ENCODE measurements at places on chromosomes 1 and 21. TPM values are rescaled to one million over a fixed set of nuclear protein-coding genes. Genes with fewer than 3 reads are reported as not detected.
A peak's percentile ranks its signal among the peaks of the same experiment; 100 is the strongest.

DNA sequence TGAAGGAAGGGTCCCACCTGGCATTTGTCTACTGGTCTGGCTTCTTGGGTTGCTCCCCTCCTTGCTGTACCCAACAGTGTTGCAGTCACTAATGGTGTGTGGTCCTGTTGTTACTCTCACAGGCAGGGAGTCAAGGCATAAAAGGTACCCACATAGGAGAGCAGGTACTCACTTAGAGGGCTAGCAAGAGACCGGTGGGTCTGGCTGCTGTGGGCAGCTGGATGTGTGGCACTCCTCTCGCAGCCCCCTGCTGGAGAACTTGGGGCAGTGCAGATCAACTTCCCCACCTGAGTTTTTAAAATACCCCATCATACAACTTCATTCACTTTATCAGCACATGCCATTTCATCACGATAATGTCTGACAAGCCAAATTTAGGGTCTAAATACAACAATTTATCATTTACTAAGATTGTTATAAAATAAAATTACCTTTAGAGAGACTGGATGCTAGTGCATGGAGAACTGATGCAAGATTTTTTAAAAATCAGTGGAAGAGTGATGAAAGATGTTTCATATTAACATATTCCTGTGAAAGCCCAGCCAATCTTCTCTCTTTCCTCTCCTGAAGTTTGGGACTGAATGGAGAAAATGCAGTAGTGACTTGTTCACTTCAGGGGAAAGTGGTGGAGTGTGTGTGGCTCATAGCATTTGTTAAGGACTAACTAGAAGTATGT is 42.8 kb downstream of the ACP6 start:
- DNase-seq = no peak

GRCh38 chr1:226420897-226421296 is 13.0 kb upstream of the PARP1 start:
- DNase-seq = no peak

Gene ZSWIM5
- 8.3 TPM for polyA plus RNA-seq

DNA sequence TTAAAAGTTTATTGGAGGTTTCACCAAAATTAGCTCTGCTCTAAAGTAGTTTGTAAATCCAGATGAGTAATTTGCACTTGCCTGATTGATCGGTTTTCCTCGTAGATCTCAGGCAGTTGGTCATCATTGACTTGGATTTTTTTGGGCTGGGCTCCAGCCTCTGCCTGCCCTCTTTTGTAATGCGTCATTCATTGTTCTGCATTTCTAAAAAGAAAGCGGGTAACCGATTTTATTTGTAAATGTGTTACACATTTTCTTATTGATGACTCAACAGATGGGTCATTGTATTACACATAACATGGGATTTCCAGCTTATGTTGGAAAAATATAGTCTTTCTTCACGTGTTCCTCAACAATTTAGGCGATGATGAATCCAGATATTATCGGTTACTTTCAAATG is 5.5 kb downstream of the ETS2 start:
- no peak for DNase-seq

Gene CD1B
- polyA plus RNA-seq = not detected

DNA sequence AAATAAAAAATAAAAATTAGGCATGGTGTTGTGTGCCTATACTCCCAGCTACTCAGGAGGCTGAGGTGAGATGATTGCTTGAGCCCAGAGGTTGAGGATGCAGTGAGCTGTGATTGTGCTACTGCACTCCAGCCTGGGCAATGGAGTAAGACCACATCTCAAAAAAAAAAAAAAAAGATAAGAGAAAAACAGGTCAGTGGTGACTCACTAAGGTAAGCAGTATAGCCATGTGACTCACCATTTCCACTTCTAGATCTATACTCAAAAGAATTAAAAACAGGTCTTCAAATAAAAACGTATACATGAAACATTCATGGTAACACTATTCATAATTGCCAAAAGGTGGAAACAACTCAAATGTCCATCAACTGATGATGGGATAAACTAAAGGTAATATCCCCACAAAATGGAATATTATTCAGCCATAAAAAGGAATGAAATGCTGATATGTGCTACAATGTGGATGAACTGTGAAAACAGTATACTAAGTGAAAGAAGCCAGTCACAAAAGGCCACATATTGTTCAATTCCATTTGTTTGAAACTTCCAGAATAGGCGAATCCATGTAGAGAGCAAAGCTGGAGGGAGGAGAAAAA is 75.1 kb downstream of the ZNF281 start:
- no peak for DNase-seq

GRCh38 chr1:101820071-101820470 is 176.7 kb downstream of the OLFM3 start:
- DNase-seq = peak; percentile 61

DNA sequence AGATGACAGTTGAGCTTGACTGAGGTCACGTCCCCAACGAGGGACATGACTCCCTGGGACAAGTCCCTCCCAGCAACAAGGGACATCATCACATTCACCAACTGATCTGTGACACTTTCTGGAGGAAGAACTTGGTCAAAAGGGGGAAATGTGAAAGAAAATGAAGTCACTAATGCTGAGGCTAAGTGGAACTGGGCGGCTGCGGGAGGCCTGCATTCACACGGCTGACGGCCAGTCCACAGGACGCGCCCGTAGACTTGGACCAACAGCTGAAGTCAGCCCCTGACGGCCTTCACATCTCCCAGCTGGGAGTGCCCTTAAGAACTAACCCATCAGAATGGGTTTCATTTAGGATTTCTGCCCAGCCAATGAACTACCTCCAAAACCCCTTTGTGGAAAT is 26.6 kb downstream of the POFUT2 start:
- DNase-seq = no peak

- DNase-seq = no peak
Measured at GRCh38 chr1:22721122-22721873, 10.7 kb downstream of the EPHB2 start.

DNA sequence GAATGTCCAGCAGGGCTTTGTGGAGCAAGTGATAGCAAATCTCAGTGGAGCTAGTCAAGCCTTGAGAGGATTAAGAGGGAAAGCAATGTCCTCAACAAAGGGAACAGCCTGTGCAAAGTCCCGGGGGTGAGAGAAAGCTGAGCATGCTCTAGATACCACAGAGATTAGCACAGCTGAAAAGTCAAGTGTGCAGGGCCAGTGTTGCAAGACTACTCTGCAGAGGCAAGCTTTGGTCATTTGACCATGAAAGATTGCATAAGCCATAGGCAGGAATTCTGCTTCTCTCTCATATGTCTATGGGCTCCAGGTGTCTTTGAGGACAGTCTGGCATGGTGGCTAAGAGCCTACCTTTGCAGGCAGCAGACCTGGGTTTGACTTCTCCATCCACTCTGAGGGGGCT is 181.0 kb upstream of the JUN start:
- DNase-seq = no peak

- DNase-seq = no peak
Measured at GRCh38 chr21:46018615-46019014, 37.0 kb downstream of the COL6A1 start.

Gene ANKRD35
- 2.7 TPM for polyA plus RNA-seq

DNA sequence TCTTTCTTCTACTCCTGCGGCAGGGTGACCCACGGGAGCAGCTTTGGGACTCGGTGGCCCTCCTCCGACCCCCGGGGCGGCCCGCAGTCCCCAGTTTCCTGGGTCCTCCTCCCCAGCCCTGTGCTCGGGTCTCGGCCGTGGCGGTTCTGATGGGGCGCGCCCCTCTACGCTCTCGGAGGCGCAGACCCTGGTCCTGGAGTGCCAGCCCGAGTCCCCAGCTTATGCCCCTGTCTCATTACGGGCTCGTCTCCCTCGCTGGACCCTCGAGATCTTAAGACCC is 430 bp downstream of the BTG2 start:
- no peak for DNase-seq

- DNase-seq = no peak
Measured at GRCh38 chr1:57066980-57067610, 101.3 kb upstream of the C8B start.

GRCh38 chr1:53392460-53392859 is 64.6 kb upstream of the LRP8 start:
- no peak for DNase-seq

DNA sequence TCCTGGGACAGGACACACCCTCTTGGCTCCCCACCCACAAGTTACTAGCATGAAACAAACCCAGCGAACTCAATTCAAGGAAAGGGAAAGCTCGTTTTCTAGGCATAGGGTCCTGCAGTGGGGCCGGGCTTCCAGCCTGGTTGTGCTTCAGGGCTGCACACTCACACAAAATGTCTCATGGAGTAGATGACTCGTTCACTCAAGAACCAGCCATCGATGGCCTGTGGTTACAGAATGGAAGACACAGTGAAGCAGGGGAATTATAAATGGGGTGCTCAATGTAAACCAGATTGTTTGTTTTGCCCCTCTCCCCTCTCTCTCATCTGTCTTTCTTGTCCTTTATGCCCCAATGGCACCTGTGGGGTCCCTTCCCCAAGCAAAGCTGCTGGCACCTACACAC is 56.0 kb upstream of the COX20 start:
- DNase-seq = no peak

DNA sequence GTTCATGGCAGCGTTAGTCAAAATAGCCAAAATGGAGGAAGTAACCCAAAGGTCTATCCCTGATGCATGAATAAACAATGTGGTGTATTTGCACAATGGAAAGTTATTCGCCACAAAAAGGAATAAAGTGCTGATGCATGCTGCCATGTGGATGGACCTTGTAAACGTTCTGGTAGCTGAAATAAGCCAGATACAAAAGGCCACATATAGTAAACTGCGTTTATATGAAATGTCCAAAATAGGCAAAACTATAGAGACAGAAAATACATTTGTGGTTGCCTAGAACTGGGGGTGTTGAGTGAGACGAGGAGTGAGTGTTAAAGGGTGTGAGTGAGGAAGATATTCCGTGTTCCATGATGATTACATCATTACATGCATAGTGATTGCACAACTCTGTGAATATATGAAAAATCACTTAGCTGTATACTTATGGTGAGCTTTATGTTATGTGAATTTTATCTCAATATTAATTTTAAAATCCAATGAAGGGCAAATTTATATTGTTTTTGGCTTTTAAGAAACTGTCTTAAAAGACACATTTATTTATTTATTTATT is 321.3 kb downstream of the KIF26B start:
- DNase-seq = no peak

DNA sequence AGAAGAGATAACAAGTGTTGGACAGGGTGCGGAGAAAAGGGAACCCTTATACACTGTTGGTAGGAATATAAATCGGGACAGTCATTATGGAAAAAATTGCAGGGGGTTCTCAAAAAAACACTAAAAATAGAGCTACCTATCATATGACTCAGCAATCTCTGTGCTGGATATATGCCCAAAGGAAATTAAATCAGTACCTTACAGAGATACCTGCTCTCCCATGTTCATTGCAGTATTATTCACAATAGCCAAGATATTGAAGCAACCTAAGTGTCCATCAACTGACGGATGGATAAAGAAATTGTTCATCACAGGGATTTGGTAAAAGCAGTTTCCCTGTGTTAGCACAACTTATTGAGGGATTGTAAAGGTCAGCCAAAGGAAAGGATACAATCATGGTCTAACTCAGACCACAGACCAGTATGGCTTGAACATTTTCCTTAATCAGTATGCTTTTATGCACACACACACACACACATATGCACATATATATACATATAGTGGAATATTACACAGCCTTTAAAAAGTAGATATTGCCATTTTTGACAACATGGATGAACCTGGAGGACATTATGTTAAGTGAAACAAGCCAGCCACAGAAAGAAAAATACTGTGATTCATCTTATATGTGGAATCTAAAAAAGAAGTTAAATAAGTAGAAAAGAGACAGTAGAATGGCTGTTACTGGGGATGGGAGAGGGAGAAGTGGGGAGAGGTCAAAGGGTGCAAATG is 44.2 kb upstream of the IRF2BP2 start:
- no peak for DNase-seq

DNA sequence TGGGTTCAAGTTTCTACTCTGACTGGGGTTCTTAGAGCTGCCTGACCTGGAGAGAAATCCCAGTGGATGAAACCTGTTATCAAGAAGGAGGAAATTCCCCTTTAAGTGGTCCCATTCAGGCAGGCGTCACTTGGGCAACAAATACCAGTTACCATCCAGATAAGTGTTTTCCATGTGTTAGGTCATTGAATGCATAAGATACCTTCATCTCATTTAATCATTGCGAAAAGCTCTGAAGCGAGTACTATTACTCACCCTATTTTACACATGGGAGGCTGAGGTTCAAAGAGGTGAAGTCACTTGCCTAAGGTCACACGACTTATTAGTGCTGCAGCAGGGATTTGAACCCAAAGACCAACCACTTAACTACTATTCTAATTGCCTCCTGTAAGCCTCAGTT is 45.5 kb upstream of the RPL11 start:
- no peak for DNase-seq

GRCh38 chr1:113129529-113130185 is 56.7 kb downstream of the LRIG2 start:
- DNase-seq = no peak

- DNase-seq = no peak
Measured at GRCh38 chr1:221217029-221217428, 337.8 kb downstream of the HLX start.

GRCh38 chr1:180540697-180541594 is 17.8 kb upstream of the OVAAL start:
- no peak for DNase-seq

Gene RGS8
- 0.06 TPM for polyA plus RNA-seq

GRCh38 chr1:160376525-160377131 is 9.8 kb downstream of the NHLH1 start:
- peak; percentile 65 for DNase-seq

- no peak for DNase-seq
Measured at GRCh38 chr1:245412306-245412705, 257.5 kb downstream of the KIF26B start.

Gene NAV1
- polyA plus RNA-seq = 18.3 TPM

GRCh38 chr21:14952916-14953315 is 111.9 kb downstream of the NRIP1 start:
- no peak for DNase-seq

Gene LCK
- 4.2 TPM for polyA plus RNA-seq

GRCh38 chr1:31739346-31739745 is 24.8 kb downstream of the ADGRB2 start:
- no peak for DNase-seq

Gene RIIAD1
- not detected for polyA plus RNA-seq

Gene IFFO2
- polyA plus RNA-seq = 27.9 TPM

- DNase-seq = no peak
Measured at GRCh38 chr1:113534875-113535274, 144.6 kb downstream of the MAGI3 start.
